Hindlimb muscle (tissue), 1 donor: ENCODE measurements at places on chromosomes 1 and 21. TPM values are rescaled to one million over a fixed set of nuclear protein-coding genes. Genes with fewer than 3 reads are reported as not detected.

AMPD1 gene
- 142 TPM for polyA plus RNA-seq

FAM72C gene
- polyA plus RNA-seq: not detected

UBL4B gene
- not detected for polyA plus RNA-seq

HRNR gene
- polyA plus RNA-seq: 0.09 TPM

IL22RA1 gene
- not detected for polyA plus RNA-seq

KCNJ10 gene
- 0.46 TPM for polyA plus RNA-seq

FALEC gene
- polyA plus RNA-seq: 1.9 TPM

UBE2U gene
- not detected for polyA plus RNA-seq

KCNH1 gene
- 0.49 TPM for polyA plus RNA-seq

DTL gene
- polyA plus RNA-seq: 7.8 TPM

CDA gene
- 0.52 TPM for polyA plus RNA-seq

TMEM240 gene
- polyA plus RNA-seq: 4.8 TPM

ATP1A2 gene
- 87.0 TPM for polyA plus RNA-seq

AIRE gene
- polyA plus RNA-seq: 0.15 TPM

OR2T27 gene
- not detected for polyA plus RNA-seq

UTP25 gene
- polyA plus RNA-seq: 7.2 TPM

SEMA4A gene
- 4.8 TPM for polyA plus RNA-seq

SPRR2B gene
- polyA plus RNA-seq: not detected

RNU1-3 gene
- polyA plus RNA-seq: not detected

HPCA gene
- polyA plus RNA-seq: 0.92 TPM

KCNJ9 gene
- 0.09 TPM for polyA plus RNA-seq

SYT14 gene
- polyA plus RNA-seq: 1.7 TPM

MNDA gene
- polyA plus RNA-seq: 3.9 TPM

BMP8B gene
- 1.5 TPM for polyA plus RNA-seq

OR2L13 gene
- polyA plus RNA-seq: not detected

BRINP3 gene
- polyA plus RNA-seq: 4.6 TPM

IFNLR1 gene
- polyA plus RNA-seq: 0.12 TPM

GPR3 gene
- polyA plus RNA-seq: 0.49 TPM

LENEP gene
- 0.67 TPM for polyA plus RNA-seq
